CD4-positive, alpha-beta T cell treated with Interleukin-15 for 1 hour (primary cell): ENCODE measurements at places on chromosomes 5 and 9.

DNA sequence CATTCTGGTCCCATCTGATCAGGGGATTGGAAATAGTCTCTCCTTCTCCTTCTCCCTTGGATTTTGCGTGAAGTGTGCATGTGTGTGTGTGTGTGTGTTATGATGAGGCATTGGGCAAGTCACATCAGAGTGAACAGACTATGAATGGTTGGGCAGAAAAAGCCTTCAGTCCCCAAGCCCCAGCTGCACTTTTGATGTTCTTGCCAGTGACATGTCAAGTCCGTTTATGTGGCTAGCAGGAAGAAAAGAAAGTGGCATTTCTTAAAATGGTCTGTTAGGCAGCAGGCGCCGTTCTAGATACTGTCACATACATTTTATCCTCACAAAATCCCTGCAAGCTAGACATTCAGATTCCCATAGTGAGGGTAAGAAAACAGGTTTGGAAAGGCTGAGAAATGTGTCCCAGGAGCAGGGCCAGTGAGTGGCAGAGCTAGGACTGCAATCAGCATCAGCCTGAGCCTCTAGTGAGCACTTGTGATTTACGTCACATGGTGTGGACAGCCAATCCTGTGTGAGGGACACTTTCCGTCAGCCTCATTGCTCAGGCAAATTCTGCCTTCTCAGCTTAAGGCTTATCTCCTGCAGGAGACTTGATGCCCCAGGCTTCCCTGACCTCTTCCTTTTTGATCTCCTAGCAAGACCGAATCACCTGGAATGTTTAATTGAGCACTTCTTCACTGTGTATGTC is 60.4 kb downstream of the GLRA1 start:
- DNase-seq = no peak

DNA sequence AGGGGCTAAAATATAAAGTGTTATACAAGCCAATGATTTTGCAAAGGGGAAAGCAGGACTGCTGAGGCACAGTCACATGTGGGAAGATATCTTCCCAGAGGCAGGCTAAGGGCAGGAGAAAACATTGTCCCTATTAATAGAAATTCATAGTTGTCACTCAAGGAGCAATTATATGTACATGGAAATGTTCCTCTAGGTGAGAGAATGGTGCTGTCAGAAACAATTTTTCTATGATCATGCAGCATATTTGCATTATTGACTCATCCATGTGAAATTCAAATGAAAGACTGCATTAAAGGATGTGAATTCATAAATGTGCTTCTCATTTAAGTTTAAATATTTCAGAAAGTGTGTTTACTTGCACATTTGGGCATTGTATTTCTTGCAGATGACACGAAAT is 775.9 kb upstream of the CDH9 start:
- no peak for DNase-seq

DNA sequence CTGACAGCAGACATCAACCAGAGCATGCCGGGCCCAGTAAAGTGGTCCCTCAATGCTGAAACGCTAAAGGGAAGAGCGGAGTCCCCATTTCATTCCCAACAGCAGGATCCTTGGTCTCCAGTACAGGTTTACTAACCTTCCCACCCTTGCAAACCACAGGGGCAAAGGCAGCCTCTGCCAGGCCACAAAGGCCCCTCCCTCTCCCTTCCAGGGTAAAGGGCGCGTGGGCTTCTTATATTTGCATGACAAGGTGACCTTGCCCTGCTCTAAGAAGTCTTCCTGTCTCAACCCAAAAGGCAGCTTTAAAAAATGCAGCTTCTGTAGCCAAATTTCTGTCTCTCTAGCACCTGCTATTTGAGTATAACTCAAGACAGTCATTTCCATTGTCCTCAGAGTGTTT is 131.5 kb upstream of the PTCH1 start:
- no peak for DNase-seq

- DNase-seq = no peak
Observed at GRCh38 chr9:133669182-133669801, 33.1 kb downstream of the DBH start.

DNA sequence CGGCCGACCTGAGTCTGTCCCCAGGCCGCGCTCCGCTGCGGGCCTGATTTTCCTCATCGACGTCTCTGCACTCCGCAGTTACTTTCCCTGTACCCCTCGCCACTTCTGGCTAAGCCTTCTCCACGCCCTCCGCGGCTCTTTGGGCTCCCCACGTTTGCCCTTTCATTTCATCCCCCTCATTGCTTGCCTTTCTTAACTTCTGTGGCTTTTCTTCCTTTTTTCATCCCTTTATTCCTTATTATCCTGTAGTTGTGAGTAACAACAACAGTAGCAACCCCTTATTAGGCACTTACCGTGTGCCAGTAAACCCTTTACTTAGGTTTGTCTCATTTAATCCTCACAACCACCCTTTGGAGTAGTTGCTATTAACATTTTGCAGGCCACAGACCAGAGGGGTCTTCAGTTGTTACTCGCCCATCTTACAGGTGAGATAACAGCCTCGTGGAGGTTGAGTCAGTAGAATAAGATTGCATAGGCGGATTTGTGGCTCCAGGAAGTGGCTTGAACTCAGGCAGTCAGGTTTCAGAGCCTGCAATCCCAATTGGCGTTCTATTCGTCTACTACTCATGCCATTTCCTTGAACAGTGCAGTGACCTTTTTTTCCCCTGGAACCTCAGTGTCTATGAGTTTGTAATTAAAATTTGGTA is 724 bp downstream of the TCERG1 start:
- DNase-seq = no peak

DNA sequence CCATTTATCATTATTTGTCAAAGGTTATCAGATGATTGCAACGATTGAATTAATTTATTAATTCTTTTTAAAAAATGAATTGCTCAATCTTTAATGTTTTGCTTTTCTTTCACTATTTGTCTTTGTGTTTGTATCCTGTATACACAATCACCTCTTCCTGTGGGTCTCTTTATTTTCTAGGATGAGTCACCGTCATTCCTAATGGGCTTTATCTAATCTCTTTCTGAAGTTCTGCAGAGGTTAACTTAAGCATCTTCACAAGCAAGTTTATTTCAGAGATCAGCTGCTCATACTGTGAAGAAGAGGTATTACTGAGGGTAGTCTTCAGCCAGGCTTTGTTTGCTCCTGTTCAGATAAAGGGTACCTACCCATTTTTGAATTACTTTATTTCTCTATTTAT is 323.9 kb downstream of the NNT start:
- no peak for DNase-seq

DNA sequence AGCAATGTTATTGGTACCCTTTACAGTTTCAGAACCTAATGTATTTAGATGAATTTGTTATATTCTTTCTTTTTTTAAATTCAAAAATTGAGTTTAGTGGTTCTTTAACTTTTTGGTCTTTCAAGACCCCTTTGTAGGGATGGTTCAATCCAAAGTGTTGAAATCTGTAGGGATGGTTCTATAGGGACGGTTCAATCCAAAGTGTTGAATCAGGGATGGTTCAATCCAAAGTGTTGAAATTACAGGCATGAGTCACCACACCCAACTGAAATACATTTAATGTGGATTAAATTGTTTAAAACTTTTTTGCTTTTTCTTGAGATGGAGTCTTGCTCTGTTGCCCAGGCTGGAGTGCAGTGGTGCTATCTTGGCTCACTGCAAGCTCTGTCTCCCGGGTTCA is 30.6 kb downstream of the SNX2 start:
- no peak for DNase-seq

GRCh38 chr5:59845730-59846129 is 47.8 kb downstream of the PDE4D start:
- no peak for DNase-seq

- DNase-seq = no peak
Observed at GRCh38 chr5:110361471-110361870, 365.0 kb downstream of the TMEM232 start.

DNA sequence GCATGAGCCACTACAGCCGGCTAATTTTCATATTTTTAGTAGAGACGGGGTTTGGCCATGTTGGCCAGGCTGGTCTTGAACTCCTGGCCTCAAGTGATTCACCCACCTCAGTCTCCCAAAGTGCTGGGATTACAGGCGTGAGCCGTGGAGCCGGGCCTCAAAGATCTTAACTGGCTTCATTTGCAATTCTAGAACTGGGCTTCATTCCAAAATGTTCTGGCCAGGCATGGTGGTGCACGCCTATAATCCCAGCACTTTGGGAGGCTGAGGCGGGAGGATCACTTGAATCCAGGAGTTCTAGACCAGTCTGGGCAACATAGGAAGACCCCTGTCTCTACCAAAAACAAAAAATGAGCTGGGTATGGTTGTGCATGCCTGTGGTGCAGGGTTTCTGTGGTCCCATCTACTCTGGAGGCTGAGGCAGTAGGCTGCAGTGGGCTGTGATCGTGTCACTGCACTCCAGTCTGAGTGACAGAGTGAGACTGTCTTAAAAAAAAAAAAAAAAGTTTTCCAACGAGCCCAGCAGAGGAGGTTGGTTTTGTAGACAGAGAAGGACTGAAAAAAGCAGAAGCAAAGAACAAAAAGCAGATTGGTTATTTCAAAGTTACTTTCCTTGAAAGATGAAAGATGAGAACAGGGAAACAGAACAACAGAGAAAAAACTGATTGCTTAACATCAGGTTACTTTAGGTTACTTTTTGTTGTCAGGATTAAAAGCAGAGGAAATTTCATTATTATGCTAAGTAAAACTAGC is 78.2 kb downstream of the ANKRD55 start:
- DNase-seq = no peak

DNA sequence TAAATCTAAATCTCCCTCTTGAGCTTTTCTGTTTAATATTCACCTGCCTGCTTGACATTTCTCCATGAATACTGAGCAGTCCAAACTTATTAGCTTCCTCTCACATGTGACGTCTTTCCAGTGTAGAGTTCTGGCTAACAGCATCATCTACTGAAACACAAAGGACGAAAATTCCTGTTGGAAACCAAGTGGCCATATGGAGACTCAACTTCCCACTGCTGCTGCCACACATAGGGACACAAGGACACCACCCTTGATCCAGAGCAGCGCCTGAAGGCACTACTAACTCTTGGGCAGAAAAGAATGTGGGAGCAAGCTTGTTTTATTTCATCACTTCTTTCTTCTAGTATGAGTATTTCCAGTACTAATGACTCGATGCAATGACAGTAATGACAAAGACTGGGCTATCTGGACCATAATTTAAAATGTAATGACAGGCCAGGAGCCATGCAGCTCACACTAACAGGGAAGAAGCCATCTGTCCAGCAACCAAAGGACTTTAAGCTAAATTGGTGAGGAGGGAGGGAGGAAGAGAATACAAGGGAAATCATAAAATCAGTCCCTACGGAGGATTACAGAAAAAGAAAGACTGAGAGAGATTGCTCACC is 19.2 kb downstream of the RNF130 start:
- DNase-seq = no peak

DNA sequence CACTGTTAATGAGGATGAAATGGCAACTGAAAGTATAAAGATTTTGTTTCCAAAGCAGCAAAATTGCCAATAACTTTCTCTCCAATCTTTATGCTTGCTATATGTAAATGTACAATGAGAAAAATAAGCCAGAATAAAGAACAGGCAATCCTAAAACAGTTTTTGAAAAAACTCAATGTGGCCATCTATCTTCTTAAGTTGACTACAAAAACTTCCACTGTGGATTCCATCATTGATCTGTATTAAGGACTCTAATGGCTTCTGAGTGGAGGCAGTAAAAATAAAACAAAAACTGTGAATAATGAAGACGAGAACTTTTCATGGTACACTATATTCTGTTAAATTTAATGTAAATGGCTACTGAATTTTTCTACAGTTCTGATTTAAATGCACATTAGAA is 382.9 kb downstream of the TMEM232 start:
- DNase-seq = no peak

- no peak for DNase-seq
Observed at GRCh38 chr5:145585-146323, 45.5 kb upstream of the LRRC14B start.

- no peak for DNase-seq
Observed at GRCh38 chr5:156020647-156021046, 306.3 kb upstream of the SGCD start.

- DNase-seq = peak; percentile 27
Observed at GRCh38 chr5:56815658-56816545, 553 bp downstream of the MAP3K1 start.

- DNase-seq = no peak
Observed at GRCh38 chr5:55636177-55636576, 75.9 kb downstream of the SLC38A9 start.

GRCh38 chr5:165015547-165015946 is 1510.1 kb downstream of the MAT2B start:
- DNase-seq = no peak

GRCh38 chr5:153546566-153546965 is 56.1 kb downstream of the GRIA1 start:
- no peak for DNase-seq

DNA sequence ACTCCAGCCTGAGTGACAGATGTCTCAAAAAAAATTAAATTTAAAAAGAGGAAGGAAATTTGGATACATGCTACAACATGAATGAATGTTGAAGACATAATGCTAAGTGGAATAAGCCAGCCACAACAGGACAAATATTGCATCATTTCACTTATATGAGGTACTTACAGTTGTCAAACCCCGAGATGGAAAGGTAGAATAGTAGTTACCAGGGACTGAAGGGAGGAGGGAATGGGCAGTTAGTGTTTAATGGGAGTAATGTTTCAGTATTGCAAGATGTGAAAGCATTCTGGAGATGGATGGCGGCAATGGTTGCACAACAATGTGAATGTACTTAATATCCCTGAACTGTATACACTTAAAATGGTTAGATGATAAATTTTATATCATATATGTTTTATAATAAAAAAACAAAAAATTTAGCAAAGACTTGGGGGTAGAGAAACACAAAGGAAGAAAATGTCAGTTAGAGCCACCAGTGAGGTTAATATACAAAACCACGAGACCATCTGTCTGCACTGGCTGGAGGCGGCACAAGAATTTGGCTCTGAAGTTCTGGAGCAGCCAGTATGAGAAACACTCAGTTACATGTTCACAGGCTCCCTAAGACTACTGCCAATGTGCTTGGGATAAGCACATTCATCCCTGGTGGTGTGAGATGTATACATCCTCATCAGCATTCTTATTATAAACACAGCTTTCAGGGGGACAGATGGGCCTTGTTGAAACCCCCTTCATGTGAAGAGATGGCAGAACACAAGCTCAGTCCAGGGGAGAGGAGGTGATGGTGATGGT is 37.0 kb upstream of the RPS23 start:
- DNase-seq = no peak

DNA sequence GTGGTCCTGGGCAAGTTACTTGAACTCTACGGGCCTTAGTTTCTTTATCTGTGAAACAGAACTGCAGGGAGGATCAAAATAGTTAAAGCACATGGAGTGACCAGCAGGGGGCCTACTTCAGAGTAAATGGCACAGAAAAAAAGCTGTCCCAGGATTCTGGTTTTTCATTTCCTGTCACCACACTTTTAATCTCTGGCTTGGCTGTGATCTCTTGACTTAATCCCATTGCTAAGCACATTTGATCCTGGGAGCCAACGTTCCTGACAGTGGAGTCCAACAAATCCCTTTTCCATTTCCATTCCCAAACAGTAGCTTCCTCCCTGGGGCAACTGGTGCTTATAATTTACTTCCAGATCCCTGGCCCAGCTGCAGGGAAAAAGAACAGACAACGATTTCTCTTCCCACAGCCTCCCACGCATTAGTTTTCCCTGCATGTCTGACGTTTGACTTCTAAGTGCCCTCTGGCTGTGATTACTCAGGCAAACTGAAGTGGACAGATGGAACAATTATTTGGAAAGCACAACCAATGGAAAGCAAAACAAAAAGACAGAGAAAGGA is 136.5 kb upstream of the STK32A start:
- no peak for DNase-seq
